ENCODE measurements at places on chromosomes 2 and 18.

DNA sequence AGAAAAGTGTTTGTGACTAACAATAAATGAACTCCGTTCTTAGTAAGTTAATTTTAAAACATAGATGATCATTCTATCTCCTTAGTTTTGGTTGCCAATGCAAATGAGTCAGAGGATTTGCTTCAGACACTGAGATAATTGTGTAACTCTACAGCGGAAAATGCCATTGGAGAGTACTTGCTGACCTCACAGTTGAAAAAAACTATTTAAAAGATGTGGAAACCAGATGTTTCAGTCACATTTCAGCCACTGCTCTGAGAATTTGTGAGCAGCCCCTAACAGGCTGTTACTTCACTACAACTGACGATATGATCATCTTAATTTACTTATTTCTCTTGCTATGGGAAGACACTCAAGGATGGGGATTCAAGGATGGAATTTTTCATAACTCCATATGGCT lies at the start of gene TNFAIP6:
Gene TNFAIP6 (plus strand): TSS at position 234 of the 400 bp plus-strand sequence. CDS start 75 bp downstream, at position 309.
- no peak for DNase-seq

GRCh38 chr2:100752628-100753333 lies 67.2 kb upstream of the NPAS2 start:
- DNase-seq = no peak

DNA sequence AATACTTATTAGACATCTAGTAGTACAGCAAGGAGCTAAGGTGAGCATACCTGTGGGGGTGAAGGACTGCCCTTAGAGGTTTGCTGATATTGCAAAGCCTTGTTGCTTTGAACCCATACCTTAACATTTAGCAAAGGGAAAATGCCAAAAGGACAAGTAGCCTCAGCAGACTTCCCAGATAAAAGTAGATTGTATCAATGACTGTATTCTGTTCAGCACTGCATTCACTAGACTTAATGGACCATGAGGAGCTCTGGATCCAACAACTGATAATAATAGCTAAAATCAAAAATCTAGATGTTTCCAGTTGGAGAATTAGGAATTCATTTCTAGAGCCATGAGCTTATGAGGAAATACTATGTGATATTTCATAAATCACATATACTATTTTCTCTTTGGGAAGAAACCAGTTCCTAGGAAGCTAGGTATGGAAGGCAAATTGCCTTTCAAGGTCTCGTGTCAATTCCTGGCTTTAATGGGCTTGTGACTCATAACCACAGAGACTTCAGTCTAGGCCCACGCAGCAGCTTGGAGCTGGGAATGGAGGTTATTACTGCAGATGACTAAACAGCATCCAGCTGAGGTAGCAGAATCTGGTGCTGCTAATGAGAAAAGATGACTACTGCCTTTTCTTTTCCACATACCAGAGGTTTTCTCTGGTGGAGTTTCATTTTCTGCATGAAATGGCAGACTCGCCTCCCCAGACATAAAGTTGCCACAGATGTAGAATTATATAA lies 191.2 kb upstream of the NABP1 start:
- DNase-seq = peak; percentile 9

GRCh38 chr2:152525277-152525838 lies 190.4 kb downstream of the FMNL2 start:
- no peak for DNase-seq

GRCh38 chr18:55307505-55307904 lies 280.5 kb downstream of the TCF4 start:
- no peak for DNase-seq

All from occipital lobe (tissue), 3 donors.